ENCODE measurements at places on chromosomes 1 and 21. TPM values are rescaled to one million over a fixed set of nuclear protein-coding genes. Genes with fewer than 3 reads are reported as not detected.

MNDA gene
- total RNA-seq: not detected

ZBTB8B gene
- total RNA-seq: under 0.01 TPM

PADI2 gene
- under 0.01 TPM for total RNA-seq

RRP1B gene
- total RNA-seq: 25.2 TPM

ABCG1 gene
- 141 TPM for total RNA-seq

HRNR gene
- total RNA-seq: not detected

RAB29 gene
- 30.8 TPM for total RNA-seq

STUM gene
- 0.25 TPM for total RNA-seq

DNA sequence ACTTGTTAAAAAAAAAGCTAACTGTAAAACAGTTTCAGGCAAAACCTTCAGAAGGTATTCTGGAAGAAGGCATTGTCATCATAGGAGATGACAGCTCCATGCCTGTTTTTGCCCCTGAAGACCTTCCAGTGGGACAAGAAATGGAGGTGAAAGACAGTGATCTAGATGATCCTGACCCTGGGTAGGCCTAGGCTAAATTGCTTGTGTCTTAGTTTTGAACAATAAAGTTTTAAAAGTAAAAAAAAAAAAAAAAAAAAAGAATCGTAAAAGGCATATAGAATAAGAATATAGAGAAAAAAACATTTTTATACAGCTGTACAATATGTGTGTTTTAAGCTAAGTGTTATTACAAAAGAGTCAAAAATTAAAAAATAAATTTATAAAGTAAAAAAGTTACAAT is 106.6 kb upstream of the PLXNA2 start:
- DNase-seq: no peak

DNA sequence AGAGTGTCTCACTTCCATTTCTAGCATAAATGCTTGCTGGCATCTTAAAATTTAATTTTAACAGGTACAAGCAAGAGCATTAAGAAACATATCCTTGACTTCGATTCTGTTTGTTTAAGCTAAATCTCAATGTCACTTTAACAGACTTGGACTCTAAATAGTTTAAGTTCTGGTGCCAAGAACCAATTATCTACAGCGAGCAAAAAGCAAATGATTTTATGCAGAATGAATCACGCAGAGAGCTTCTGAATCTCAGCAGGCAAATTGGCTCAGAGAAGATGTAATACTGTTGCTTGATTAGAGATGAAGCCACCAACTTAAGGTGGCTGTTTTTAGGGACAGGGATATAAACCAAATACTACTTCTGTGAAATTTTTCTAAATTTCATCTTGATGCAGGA is 117.0 kb upstream of the PLD5 start:
- no peak for DNase-seq

DNA sequence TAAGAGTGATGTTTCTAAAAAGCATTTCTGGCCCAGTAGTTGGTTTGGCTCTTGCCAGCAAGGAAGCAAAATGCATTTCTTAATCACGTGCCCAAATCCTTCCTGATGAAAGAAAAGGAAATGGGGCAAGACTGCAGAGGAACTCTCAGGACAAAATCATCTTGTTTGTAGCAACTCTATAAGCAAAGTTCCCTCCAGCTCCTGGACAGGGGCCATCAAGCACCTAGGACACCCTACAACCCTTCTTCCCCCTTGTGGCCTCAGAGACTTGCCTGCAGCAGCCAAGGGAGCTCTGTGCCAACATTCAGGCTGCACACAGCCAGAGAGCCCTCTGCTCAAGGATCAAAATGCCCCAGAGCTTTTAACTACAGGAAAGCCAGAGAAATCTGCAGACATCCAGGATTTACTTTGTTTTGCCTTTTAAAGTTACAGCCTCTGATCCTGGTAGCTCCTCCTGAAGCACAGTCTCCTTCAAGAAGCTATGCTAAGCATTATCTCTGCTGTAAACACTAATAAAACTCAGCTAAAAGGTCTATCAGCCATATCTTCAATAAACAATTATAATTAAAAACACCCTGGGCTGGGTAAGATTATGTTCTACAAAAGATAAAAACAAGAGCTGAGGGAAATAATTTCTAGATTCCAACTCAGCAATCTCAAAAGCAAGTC is 105.0 kb downstream of the KIAA0319L start:
- peak; percentile 83 for DNase-seq

- DNase-seq: peak; percentile 13
Measured at GRCh38 chr1:37995751-37996345, 6.0 kb upstream of the SF3A3 start.

DNA sequence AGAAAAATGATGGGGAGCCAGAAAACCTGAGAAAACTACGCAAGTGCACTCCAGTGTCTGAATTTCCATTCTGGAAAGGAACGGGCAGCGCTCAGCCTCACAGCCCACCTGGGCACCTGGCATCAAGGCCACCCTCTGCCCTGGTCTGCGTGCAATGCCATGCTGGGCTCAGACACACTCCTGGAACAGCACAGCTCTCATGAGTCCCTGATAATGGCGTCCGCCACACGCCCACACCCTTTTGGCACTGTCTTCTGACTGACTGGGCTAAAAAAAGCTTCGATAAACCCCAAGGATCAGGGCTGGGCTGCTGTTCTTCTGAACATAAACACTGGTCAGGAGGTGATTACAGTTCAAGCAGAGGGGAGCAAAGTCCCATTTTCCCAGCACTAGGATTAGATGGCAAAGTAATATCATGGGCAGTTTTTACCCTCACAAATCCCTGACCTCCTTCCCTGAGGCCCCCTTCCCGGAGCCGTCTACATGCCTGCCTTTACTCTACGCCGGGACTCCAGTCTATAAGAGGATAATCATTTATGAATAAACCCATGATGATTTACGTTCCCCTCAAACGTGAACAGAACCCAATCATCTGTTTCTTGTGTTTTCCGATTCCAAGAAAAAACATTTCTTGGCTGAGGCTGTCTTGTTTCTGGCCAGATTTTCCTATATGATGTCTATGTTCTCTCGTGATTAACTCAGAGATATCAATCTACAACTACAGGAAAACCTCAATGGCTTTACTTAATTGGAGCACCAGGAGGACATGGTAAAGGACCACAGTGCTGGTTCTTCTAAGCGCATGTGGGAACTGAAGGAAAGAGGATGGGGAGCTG is 22.6 kb downstream of the RCAN1 start:
- no peak for DNase-seq

DNA sequence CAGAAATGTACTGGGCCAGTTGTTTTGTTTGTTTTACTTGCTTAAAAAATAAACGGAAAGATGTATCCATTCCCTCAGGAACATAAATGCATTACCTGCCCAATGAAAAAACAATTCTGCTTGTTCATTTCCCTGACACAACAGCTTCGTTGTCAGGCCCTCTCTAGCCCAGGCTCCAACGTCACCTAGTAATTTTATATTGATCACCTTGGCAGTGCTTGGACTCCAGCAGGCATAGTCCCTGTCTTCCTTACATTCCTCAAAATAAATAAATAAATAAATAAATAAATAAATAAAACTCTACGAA is 1.2 kb downstream of the CEP170 start:
- no peak for DNase-seq

DNA sequence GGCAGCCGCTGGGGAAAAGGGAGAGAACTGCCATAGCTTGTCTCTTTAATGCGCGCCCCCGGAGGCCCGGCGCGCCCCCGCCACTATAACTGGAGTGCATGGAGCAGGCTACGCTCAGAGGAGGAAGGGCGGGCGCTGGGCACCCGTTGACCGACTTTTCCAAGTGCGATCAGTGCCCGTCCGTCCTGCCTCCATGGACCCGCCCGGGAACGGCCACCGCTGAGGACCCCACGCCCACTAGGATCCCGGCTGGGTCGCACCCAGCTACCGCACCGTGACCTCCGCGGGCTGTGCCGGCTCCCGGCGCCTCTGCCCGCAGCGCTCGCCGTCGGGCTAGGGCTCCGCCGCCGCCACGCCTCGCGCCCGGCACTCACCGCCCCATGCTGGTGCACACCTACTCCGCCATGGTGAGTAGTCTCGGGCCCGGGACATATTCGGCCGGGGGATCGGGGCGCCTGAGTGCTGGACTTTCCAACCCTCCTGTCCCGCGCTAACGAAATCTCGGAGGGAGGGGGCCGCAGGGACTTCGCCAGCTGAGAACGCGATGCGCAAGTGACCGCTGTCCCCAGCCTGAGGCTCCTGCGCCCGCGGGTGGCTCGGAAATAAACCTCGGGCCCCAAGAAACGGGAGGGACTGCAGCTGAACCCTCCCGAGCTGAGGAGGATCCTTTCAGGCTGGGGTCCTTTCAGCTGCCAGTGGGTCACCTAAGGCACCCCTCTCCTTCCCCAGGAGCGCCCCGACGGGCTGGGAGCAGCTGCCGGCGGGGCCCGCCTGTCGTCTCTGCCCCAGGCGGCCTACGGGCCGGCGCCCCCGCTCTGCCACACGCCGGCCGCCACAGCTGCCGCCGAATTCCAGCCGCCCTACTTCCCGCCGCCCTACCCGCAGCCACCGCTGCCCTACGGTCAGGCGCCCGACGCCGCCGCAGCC is at the start of gene TFAP2E:
TSS of gene TFAP2E (plus strand) at position 117 of the 927 bp plus-strand sequence. CDS start at position 381, 264 bp downstream.
- DNase-seq: peak; percentile 14

DNA sequence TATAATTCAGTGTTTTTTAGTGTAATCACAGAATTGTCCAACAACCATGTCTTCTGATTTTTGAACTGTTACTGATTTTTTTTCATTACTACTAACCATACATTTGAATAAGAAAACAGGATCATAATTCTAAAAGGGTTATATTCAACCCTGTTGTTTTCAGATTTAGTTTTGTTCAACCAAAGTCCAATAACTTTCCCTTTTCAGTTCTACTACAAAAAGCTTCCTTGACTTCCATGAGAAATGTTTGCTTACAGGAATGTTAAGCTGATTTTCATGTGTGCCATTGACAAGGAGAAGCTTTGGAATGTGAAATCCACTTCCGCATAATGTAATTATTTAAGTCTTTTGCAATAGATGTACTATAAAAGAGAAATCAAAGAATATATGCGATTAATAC is 72.0 kb upstream of the ZNF326 start:
- DNase-seq: no peak

GRCh38 chr21:16086121-16086520 is 356.3 kb downstream of the USP25 start:
- DNase-seq: no peak

DNA sequence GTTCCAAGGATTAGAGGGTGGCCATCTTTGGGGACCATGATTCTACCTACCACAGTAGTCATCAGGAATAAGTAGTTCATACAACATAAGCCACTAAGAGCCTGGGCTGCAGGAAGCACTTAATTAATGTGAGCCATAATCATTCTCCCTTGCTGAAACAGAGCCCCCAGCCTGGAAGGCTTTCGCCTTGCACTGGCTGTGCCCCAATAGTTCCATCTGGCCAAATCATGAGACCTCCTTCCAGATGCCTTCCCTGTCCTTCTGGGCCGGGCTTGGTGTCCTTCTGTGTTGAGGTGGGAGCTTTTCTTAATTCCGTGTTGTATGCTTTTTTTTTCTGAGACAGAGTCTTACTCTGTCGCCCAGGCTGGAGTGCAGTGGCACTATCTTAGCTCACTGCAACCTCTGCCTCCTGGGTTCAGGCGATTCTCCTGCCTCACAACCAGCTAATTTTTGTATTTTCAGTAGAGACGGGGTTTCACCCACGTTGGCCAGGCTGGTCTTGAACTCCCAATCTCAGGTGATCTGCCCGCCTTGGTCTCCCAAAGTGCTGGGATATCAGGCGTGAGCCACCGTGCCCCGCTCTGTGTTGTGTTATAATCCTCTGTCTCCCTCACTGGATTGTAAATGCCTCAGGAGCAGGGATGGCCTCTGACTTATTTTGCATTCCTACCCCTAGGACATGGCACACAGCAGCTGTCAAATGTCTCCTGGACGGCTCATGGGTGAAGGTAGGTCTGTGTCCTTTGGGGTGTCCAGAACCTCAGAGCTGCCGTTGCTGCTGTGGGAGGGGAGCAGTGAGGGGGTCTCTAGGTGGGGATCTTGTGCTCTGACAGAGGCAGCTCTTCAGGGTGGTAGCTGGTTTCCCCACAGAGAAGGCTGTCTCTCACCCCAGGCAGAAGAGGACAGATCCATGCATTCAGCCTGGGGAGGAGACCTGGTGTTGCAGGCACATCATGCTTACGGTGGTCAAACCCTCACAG is 10.1 kb downstream of the GNG4 start:
- no peak for DNase-seq

GRCh38 chr1:206786212-206786886 is 14.1 kb upstream of the IL10 start:
- DNase-seq: no peak

DNA sequence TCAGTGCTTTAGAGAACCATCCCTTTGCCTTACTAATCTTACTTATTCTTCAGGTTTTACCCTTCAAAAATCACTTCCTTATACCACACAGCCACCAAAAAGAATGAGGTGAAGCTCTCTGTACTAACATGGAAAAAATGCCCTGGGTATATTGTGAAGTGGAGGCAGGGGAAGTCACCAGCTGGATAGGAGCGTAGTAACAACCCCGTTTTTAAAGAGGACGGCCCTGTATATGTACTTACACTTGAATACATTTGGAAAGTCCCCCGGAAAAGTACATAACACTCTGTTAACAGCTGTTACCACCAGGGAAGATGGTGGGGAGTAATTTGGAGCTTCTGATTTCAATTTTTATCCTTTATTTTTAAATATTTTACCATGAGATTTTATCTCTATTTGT is 28.2 kb upstream of the KHDRBS1 start:
- peak; percentile 52 for DNase-seq

- no peak for DNase-seq
Measured at GRCh38 chr1:228265167-228265566, 57.3 kb downstream of the OBSCN start.

DNA sequence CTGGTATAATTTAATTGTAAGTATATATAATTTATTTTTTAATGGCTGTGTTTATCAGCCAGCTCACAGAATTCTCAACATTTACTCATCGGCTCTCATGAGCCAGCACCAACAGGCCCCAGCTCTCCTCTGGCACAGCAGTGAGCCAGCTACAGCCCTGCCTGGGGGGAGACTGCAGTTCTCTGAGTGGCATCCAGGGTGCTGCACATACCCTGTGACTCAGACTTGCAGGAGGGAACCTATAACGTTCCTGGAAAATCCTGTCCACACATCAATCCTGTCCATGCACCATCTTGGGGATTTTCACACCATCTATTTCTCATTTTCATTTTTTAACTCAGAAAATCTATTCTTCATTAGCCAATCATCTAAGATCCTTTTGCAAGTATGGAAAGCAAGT is 36.5 kb downstream of the FHAD1 start:
- no peak for DNase-seq
